ENCODE measurements at places on chromosomes 6 and 20. TPM values are rescaled to one million over a fixed set of nuclear protein-coding genes. Genes with fewer than 3 reads are reported as not detected.

ZNF391 gene
- total RNA-seq, result 1.1 TPM

SALL4 gene
- total RNA-seq, result 0.14 TPM

SOBP gene
- total RNA-seq, result 1.0 TPM

BANF2 gene
- not detected for total RNA-seq

DCDC2 gene
- 1.0 TPM for total RNA-seq

DCBLD1 gene
- total RNA-seq, result 41.1 TPM

FAM209B gene
- 0.33 TPM for total RNA-seq

DDX43 gene
- total RNA-seq, result 1.7 TPM

MBOAT1 gene
- total RNA-seq, result 22.0 TPM

TXLNB gene
- total RNA-seq, result 0.68 TPM

PLCB1 gene
- 18.0 TPM for total RNA-seq

CST4 gene
- not detected for total RNA-seq

EYA4 gene
- total RNA-seq, result under 0.01 TPM

TRMT11 gene
- total RNA-seq, result 18.0 TPM

APCDD1L gene
- total RNA-seq, result 0.17 TPM

EEF1A1 gene
- 26,919 TPM for total RNA-seq

BAG2 gene
- total RNA-seq, result 1.5 TPM

TCP11 gene
- total RNA-seq, result 0.28 TPM

HDGFL1 gene
- total RNA-seq, result not detected

ENPP1 gene
- total RNA-seq, result 0.98 TPM

L3MBTL3 gene
- 54.7 TPM for total RNA-seq

BCAS1 gene
- not detected for total RNA-seq

DEFB124 gene
- total RNA-seq, result not detected

VNN1 gene
- total RNA-seq, result not detected

HLA-DQA1 gene
- not detected for total RNA-seq

TINAG gene
- not detected for total RNA-seq

BMP7 gene
- total RNA-seq, result not detected

LPA gene
- total RNA-seq, result not detected

AARS2 gene
- total RNA-seq, result 17.5 TPM

TMEM170B gene
- 2.4 TPM for total RNA-seq

LINC00237 gene
- not detected for total RNA-seq

GCNT2 gene
- 53.9 TPM for total RNA-seq

FAM162B gene
- total RNA-seq, result 4.3 TPM

PHACTR1 gene
- 4.1 TPM for total RNA-seq

SLPI gene
- total RNA-seq, result 0.70 TPM
